ENCODE measurements at places on chromosomes 2 and 18.
A peak's percentile ranks its signal among the peaks of the same experiment; 100 is the strongest.

GRCh38 chr2:215879977-215880940 lies 133.1 kb downstream of the MREG start:
- DNase-seq: no peak

- no peak for DNase-seq
Measured at GRCh38 chr2:22798386-22798785, 586.6 kb upstream of the KLHL29 start.

DNA sequence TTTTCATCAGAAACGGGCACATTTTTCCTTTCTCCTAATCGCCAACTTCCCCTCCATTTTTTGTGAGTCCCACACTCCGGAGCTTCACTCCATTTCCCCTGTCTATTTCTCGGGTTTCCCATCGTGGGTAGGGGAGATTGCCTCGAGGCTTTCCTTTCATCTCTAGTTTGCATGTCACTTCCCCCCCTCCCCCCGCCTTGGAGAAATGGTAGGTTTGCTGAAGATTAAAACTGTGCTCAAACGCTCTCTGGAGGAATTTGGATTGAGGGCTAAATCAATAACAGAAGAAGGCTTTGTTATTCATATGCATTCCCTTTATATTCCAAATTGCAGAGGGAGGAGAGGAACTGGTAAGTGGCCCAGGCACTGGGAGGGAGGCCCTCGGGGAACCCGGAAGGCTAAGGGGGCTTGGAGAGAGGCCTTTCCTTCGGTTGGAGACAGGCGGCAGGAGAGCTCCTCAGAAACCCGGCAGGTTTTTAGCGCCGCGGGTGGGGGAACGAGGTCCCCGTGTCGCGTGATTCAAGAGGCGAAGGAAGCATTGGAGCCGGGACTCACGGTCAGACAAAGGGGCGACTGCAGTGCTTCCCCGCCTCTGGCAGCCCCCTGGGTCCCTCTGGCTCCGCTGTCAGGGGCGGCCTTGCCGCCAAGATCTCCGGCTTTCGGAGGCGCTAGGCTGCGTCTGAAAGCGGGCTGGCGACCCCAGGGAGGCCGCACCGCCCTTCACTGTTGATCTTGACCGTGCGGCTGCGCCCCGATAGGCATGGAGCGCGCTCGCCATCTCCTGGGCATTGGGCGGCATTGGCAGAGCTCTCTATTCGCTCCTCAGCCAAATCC lies 2.4 kb upstream of the HOXD12 start:
- peak; percentile 60 for DNase-seq

- no peak for DNase-seq
Measured at GRCh38 chr2:15747603-15748471, 156.2 kb downstream of the DDX1 start.

GRCh38 chr2:238816291-238816690 lies 31.6 kb upstream of the TWIST2 start:
- DNase-seq: no peak

DNA sequence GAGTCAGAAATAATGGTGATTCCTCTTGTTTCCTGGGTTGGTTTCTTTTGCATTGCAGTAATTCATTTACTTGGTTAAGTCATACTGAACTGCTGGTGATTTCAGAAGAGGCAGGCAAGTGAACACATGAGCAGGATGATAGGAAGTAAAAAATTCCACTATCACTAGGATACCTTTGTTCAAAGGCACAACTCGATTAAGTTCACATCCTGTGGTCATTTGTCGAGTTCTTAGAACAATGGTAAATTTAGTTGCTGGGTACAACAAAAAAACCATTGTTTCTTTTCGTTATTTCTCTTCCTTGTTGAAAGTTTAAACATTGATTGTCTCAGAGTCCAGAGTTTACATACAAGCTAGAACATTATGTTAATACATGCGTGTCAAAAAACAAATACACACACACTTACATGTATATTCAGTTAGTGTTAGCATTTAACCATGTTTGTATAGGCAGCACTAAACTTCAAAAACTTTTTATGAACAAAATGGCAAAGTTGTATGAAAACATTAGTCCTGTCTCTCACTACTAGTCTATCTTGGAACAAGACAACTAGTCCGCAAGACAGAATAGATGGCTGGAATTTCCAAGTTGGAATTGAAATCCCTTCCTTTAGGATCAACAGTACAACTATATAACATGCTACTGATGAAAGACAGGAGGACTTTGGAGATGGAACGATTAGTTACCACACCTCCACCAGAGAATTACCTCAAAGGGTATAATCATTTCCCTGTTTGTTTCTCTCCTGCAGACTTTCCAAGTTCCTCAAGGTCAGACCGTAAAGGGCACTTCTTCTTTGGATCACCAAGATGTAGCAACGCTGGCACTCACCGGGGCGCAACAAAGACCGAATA lies 26.2 kb downstream of the STK39 start:
- DNase-seq: no peak

Measured in HS-5 (cell line).